ENCODE measurements at places on chromosomes 16 and 17. TPM values are rescaled to one million over a fixed set of nuclear protein-coding genes. Genes with fewer than 3 reads are reported as not detected.

The CCL8 gene
- total RNA-seq, result not detected

The SALL1 gene
- total RNA-seq, result 70.7 TPM

The CIITA gene
- not detected for total RNA-seq

The PPY gene
- not detected for total RNA-seq

The TP53TG3C gene
- not detected for total RNA-seq

The C16orf54 gene
- not detected for total RNA-seq

The CETP gene
- not detected for total RNA-seq

The DCUN1D3 gene
- 18.2 TPM for total RNA-seq

The TPSD1 gene
- not detected for total RNA-seq

The BICDL2 gene
- 0.12 TPM for total RNA-seq

The MXRA7 gene
- total RNA-seq, result 55.4 TPM

The CACNG4 gene
- total RNA-seq, result 1.2 TPM

The HEATR3 gene
- 26.7 TPM for total RNA-seq

The CCR7 gene
- total RNA-seq, result 0.37 TPM

The GPRC5B gene
- total RNA-seq, result 21.1 TPM

The TAT gene
- not detected for total RNA-seq

The HS3ST4 gene
- 2.5 TPM for total RNA-seq
